ENCODE measurements at places on chromosomes 7 and 10.
A peak's percentile ranks its signal among the peaks of the same experiment; 100 is the strongest.

DNA sequence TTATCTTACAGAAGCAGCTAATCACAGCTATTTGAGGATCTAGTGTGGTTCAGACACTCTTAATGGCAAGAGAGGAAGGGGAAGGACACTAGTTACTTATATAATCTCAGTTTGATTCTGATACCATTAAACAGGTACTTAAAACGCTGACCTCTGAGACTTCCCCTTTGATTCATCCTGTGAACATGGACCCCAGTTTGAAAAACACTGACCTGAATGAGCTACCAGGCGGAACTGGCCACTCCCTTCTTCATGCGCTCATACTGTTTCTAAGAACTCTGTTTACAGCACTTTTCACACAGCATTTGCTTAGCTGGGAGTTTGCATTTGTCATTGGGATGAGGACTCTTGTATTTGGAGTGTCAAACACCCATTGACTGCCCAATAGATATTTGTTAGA is 45.7 kb downstream of the BEND7 start:
- no peak for DNase-seq

- DNase-seq: no peak
These were observed 114.0 kb upstream of the INSYN2A start for GRCh38 chr10:127310430-127310829.

GRCh38 chr10:117449636-117450035 is 74.4 kb upstream of the PDZD8 start:
- no peak for DNase-seq

- no peak for DNase-seq
These were observed 8.8 kb upstream of the EPHB4 start for GRCh38 chr7:100835903-100836811.

GRCh38 chr10:117448802-117449201 is 73.6 kb upstream of the PDZD8 start:
- peak; percentile 76 for DNase-seq

DNA sequence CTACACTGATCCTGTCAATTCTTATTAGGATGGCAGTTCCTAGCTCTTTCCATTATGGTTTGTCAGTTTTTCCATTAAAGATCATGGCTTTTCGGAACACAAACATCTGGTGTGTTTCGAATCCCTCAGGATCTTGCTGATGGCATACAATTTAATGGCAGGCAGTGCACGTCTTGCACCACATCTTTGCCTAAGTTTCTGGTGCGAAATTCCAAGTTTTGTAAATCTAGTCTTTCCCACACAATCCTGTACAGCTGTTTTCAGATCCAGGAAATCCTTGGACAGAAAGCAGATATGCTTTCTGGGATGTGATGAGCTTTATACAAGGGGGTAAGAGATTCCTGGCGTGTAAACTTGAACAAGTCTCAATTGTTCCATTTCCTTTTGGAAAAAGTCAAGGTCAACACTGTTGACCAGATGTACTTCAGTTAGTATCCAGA is 224.3 kb upstream of the PHYHIPL start:
- no peak for DNase-seq

DNA sequence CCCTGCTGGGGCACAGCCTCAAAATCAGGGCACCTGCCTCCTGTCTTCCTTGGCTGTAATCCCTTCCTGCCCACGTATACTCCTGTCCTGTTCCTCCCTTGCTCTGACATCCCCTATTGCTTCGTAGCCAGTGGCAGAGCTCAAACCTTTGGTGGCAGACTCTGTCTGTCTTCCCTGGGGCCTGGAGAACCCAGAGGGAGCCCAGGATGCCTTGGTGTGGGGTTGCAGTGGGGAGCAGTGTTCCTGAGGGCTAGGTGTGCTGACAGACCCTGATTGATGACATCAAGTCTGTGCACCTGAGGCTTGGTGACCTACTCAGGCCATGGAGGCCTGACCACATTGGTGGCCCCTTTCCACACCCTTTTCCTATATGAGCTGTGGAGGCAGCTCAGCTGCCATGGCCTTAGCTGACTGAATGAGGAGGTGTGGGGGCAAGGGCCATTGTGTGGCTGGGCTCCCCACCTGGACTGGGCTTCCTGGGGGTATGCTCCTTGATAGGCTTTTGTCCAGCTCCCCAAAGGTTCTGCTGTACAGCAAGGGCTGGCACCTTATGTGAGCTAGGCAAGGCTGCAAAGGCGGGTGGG is 5.4 kb upstream of the GCK start:
- no peak for DNase-seq

Data from nucleus accumbens (tissue), 56 donors.